ENCODE measurements at places on chromosomes 5 and 9.
A peak's percentile ranks its signal among the peaks of the same experiment; 100 is the strongest.

DNA sequence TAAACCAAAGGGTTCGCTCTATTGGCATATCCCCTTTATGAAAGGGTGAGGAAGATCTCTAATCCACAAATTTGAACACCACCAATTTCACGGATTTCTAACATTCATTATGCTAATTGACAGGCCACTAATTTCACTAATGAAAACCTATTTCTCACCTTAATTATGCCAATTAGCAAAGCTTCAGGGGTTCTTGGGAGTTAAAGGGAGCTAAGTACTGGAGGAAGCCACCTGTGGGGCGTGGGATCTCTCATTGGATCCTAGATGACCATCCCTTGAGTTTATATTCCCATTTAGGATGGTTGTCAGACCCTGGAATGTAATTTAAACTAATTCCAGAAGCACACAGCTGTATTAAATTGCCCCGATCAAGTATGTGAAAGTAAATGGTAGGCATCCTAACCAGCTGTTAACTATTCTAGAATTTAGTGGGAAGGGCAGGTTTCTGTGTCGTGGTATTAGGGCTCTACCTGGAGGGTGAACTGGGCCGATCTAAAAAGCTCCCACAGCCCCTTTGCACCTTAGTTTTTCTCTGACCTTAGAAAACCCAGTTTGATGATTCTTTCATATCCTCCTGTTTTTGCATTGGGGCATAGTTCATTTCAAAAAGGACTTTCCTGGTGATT is 77.1 kb downstream of the C9orf152 start:
- DNase-seq = no peak

- no peak for DNase-seq
These were observed 113.7 kb downstream of the BAAT start for GRCh38 chr9:101271102-101271501.

GRCh38 chr9:135408476-135409254 is 70.9 kb upstream of the PPP1R26 start:
- no peak for DNase-seq

DNA sequence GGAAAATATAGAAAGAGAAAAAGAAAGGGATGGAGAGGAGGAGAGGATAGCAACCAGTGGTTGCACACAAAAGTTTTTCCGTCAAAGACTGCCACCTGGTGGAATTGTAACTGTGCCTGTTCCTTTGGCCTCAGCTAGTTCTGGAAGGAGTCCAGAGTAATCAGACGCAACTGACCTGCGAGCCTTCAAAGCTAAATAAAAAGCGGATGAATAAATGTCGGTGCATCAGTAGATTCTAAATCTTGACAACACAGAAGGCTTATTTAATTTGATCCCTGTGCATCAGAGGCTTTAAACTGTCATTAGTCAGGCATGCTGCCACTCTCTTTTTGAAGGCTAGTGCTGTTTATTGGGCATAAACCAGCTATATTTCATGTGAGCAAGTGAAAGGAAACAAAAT is 132.9 kb upstream of the ACO1 start:
- DNase-seq = peak; percentile 58

DNA sequence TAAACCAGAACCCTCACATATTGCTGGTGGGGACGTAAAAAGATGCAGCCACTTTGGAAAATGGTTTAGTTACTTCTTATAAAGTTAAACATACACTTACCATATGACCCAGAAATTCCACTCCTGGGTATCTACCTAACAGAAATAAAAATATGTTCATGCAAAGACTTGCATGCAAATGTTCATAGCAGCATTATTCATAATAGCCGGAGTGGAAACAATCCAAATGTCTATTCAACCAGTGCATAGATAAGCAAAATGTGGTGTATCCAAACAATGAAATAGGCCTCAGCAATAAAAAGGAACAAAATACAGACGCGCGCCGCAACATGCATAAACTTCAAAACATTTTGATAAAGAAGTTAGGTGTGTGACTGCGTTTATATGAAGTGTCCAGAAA is 11.6 kb downstream of the EGR1 start:
- no peak for DNase-seq

- no peak for DNase-seq
These were observed 100.6 kb upstream of the LIFR start for GRCh38 chr5:38657020-38657419.

DNA sequence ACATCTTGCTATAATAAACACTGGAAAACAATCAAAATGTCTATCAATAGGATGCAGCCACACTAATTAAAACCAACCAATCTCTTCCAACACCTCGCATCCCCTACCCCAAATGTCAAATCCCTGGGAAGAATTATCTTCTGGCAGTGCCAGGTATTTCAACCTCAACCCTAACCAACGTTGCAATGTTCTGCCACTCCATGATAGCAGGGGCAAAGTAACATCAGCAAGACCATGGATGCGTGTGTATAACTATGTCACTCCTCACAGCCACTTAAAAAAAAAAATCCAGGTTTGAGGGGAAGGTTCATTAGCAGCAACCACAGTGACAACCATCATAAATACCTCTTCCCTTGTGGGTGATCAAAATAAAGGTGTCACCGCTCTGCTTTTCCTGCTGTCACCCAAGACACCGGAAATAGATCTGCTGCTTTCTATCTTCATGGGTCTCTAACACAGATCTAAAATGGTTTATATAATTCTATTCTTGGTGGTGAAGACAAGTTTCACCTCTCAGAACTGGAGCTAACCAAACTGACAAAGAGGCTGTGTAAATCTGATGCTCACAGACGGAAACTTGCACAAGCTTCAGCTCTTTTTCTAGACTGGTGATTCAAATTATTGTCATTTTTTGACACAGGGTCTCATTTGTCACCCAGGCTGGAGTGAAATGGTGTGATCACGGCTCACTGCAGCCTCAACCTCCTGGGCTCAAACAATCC is 9.9 kb downstream of the HSPA9 start:
- no peak for DNase-seq
